IPS-NIHi11 (cell line): ENCODE measurements at places on chromosomes 13 and 19.

GRCh38 chr19:14105680-14106079 lies 11.9 kb downstream of the PRKACA start:
- no peak for DNase-seq

GRCh38 chr13:33229446-33230177 lies 55.9 kb downstream of the STARD13 start:
- DNase-seq = no peak

DNA sequence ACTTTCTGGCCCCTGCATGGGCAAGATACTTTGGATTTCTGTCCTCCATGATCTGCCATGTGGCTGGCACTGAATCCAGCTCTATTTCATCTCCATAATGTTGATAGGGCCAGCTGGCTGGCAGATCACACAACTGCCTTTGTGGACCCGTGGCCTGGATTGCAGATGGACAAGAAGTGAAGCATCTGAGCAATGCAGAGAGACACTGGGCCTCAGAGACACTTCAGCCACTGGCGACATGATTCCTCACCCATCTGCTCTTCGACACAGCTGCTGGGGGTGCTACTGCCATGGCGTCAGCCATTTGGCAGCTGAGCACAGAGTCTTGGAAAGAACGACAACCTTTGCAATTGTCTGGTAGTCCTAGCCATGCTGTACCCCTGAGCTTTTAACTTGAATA lies 79.5 kb upstream of the MYO16 start:
- DNase-seq = no peak

DNA sequence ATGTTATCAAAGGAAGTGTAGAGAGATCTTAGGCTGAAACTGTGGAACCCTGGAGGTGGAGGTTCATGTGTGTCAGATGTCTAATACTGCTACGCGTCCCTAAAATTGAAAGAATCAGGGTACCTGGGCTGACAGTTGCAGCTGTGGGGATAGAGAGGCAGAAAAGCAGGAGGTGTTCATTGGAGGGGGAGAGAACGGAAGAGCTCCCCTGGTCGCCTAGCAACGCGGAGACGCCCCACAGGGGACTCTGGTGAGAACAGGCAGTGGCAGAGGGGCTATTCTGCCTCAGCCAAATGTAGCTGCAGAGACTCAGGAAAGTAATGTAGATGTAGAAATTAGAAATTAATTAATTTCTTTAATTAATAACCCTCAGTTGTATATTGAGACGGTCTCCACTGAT lies 10.1 kb upstream of the ZNF835 start:
- DNase-seq = no peak

DNA sequence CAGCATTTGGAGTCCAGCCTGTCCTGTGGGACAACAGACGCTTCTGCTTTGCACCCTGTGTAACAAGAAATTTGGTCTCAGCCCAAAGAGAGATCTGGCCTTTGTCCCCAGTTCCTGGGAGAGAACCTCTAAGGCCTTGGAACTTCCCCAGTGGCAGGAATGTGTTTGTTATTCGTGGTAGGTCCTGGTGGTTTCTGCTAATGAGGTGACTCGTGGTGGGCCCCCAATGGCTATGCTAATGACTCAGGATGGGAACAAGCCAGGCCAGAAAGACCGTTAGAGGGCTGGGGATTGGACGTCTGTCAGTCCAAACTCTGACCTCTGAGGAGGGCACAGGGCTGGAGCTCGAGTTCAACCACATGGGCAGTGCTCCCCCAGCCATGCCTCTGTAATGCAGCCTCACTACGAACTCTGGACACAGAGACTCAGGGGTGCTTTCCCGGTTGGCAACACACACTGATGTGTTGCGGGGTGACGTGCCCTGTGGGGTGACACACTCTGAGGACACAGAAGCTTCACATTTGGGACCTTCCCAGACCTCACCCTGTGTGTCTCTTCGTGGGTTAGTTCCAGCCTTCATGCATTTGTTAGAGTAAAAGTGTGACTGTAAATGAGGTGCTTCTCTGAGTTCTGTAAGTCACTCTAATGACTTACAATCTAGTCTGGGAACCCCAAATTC lies 38.9 kb downstream of the TEX29 start:
- DNase-seq = peak; percentile 57

DNA sequence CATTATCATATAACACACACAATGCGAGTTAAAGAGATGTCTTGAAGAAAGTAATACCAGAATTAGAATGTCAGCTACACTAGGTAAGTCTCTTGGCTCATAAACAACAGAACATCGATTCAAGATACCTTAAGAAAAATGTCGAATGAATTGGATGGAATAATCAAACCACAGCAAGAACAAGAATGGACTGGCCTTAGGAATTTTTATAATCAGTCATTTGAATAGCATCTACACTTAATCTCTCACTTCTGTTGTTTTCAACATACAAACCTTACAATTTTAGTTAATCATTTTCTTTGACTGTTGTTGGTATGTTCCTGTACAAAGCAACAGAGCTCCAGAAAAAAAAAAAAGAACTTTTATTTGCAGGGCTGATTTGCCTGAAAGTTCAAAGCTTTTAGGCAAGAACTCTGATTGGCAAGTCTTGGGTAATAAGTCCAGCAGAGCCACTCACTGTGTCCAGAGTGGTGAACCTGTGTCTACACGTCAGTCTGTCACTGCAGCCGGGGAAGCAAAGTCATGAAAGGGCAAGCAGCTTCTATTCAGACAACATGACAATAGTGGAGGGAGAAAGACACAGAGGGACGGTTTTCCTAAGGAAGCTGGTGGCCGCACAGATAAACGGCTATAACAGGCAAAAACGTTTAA lies 1026.1 kb upstream of the MIR17HG start:
- DNase-seq = no peak

GRCh38 chr13:73521290-73521624 lies 462.5 kb downstream of the KLF5 start:
- DNase-seq = no peak

DNA sequence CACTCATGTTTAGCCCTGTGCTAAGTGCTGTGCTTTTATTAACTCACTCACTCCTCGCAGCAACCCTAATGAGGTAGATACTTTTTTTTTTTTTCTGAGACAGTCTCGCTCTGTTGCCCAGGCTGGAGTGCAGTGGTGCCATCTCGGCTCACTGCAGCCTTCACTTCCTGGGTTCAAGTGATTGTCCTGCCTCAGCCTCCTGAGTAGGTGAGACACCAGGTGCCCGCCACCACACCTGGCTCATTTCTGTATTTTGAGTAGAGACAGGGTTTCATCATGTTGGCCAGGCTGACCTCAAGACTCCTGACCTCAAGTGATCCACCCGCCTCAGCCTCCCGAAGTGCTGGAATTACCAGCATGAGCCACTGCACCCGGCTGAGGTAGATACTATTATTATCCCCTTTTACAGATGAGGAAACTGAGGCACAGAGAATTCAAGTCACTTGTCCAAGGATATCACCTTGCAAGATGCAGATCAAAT lies 2.5 kb downstream of the ITPKC start:
- DNase-seq = no peak

GRCh38 chr19:35254341-35255297 lies 5.8 kb downstream of the LSR start:
- DNase-seq = no peak

DNA sequence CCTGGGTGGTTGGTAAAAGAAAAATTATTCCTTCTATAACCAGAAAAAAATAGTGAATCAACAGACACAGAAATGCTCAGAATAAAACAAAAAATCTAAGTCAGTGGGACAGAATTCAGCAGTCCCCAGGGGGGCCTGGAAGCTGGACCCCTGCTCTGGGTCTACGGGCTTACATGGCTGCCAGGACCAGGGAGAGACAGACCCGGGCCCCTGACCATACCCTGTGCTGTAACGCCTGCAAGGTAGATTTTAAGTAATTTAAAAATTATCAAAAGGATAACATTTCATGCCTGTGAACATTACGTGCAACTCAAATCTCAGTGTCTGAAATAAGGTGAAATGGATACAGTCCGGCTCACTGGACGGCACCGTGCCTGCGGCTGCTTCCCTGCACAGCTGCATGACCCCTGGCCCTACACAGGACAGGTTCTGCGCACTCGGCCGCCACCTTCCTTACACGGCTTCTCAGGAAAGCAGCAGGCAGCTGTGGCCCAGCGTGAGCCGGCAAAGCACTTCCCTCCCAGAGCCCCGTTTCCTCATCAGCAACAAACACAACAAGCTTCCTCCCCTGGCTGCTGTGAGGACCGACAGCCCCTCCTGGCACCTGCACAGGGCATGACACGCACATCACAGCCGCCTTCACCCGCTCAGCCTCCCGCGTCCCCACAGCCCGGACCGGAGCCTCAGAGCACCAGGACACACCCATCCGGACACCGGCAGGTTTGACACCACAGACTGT lies 22.2 kb downstream of the RASA3 start:
- DNase-seq = peak; percentile 59

GRCh38 chr19:2429917-2430535 lies 2.6 kb upstream of the TIMM13 start:
- DNase-seq = no peak

DNA sequence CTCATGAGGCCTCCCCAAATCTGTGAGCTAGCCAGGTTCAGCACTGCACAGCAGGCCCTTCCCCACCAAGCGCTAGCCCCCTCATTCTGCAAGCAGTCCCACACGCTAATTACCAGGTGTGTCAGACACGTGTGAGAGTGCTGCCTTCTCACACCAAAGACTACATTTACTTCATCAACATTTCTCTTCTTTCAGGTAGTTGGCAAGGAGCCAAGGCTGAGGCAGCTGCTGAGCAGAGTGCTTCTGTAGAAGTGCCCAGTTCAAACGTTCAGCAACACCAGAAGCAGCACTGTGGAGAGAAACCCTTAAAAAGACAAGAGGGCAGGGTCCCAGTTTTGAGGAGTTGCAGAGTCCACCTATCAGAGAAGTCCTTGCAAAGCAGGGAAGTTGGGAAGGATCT lies 6.4 kb downstream of the ZNF773 start:
- no peak for DNase-seq

DNA sequence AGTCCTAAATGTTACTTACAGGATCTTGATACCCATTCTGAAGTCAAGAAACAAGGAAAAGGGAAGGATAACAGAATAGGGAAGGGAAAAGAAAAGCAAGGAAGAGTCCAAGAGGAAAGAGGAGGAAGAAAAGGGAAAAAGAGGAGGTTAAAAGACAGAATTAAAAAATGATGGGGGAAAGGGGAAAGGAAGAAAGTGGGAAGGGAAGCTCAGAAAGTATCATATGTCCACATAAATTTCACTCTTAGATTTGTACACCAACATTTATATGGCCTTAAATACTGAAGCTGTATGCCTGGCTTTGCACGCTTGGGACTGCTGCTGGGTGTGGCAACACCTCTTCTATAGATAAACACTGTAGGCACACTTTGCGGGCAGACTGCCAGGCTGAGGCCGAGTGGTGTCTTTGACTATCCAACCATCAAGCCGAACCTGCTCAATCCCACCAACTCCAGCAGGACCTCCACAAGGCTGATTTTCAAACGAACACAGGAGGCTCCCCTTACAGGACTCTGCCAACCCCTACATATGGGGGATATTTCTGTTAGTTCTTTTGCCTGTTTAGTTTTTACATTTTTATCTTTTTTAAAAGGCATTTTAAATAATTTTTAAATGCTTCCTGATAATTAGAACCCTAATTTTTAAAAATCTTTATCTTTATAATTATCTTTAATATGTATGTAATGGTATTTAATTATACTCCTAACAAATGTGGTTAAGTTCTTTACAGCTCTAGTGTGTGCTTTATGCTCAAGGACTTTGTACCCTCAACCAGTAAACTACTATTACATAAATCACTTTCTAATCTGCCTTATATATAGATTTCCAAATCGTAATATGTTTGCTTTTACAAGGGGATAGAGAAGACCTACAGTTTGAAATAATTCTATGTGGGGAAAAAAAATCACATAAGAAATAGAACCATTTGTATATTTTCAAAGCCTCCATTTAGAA lies 154.2 kb downstream of the DIAPH3 start:
- no peak for DNase-seq

- DNase-seq = no peak
Observed at GRCh38 chr13:111183087-111183645, 68.1 kb downstream of the ARHGEF7 start.

- DNase-seq = no peak
Observed at GRCh38 chr19:37217480-37217774, 587 bp upstream of the ZNF383 start.

GRCh38 chr19:6718741-6719539 lies 1.5 kb downstream of the C3 start:
- DNase-seq = peak; percentile 85

- DNase-seq = no peak
Observed at GRCh38 chr13:49527123-49527522, 31.4 kb downstream of the PHF11 start.

GRCh38 chr13:61833228-61833627 lies 417.6 kb upstream of the PCDH20 start:
- DNase-seq = no peak

- DNase-seq = no peak
Observed at GRCh38 chr13:36166046-36166445, 34.9 kb upstream of the DCLK1 start.

DNA sequence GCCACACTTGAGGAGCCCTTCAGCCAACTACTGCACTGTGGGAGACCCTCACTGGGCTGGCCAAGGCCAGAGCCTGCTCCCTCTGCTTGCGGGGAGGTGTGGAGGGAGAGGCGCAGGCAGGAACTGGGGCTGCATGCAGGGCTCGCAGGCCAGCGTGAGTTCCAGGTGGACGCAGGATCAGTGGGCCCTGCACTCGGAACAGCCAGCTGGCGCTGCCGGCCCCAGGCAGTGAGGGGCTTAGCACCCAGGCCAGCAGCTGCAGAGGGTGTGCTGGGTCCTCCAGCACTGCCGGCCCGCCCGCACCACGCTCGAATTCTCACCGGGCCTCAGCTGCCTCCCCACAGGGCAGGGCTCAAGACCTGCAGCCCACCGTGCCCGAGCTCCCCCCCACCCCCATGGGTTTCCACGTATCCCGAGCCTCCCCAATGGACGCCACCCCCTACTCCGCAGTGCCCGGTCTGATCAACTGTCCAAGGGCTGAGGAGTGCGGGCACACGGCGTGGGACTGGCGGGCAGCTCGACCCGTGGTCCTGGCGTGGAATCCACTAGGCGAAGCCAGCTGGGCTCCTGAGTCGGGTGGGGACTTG lies 1293.8 kb upstream of the PCDH9 start:
- DNase-seq = no peak

DNA sequence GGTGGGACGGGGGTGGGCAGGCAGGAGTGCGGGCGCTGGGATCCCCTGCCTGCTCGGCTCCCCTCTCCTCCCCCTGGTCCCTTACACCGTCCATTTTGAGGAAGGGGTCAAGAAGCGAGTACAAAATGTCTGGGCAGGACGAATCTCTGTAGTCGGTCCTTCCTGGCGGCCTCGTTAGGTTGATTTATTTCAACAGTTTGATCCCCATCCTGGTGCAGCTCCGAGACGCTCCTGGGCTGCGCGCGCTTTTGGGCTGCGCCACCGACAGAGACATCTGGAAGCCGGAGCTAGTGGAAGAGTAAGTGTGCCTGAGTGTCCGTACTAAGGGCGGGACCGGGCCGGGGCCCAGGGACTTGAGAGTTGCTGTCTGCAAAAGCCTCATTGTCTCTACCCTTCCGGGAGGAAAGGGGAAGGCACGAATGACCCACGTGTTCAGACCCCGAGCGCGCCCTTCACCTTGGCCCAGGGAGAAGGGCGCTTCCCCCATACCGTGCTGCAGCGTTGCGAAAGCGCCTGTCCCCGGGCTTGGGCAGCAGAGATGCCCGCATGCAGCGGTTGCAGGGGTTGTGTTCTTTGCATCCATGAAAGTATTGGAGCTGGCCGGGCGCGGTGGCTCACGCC lies 1.8 kb downstream of the ZNF114 start:
- peak; percentile 70 for DNase-seq
